Kidney (tissue), 22 donors: ENCODE measurements at places on chromosomes 5 and 9. TPM values are rescaled to one million over a fixed set of nuclear protein-coding genes. Genes with fewer than 3 reads are reported as not detected.

STK32A gene
- 7.8 TPM for polyA plus RNA-seq

DRD1 gene
- polyA plus RNA-seq: 0.28 TPM

GRCh38 chr5:180082633-180083420 is 11.3 kb upstream of the RNF130 start:
- DNase-seq: no peak

GRCh38 chr9:133645021-133645765 is 9.0 kb downstream of the DBH start:
- DNase-seq: no peak

GRCh38 chr5:146291421-146292074 is 47.1 kb upstream of the POU4F3 start:
- peak; percentile 73 for DNase-seq
